Cardiac septum (tissue), 1 donor: ENCODE measurements at places on chromosomes 2 and 18. TPM values are rescaled to one million over a fixed set of nuclear protein-coding genes. Genes with fewer than 3 reads are reported as not detected.

Gene RGPD8
- 10.6 TPM for total RNA-seq

Gene KLHL30
- total RNA-seq: 14.3 TPM

DNA sequence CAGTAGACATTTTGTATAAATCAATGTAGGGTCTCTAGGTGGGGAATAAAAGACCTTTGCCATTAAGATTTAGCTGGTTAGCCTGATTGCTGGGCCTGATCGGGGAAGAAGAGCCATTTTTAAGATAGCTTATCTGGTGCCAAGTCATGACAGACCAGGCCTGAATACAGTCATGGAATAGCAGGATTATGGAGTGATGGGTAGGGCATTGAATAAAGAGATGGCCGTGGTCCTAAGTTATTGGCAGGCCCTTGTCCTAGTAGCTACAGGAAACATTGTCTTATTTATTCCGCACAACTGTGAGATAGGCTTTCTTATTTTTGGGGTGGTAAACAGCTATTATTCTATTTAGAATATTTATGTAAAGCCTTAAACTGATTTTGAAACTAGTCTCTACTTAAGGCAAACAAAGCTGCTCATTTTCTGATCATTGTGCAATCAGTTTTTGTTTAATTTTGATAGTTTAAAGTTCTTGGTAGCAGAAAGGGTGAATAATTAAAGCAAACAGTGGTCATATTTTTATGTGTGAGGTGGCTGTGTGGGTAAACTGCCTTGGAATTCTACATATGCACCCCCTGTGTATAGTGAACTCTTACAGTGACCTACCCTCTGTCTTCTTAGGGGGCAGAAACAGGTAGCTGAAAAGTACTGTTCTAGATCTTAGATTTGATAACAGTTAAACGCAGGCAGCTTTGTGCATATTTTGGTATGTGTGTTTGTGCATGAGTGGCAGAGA lies 22.6 kb downstream of the ZNF236 start:
- no peak for DNase-seq

- no peak for DNase-seq
Observed at GRCh38 chr2:28729698-28730097, 21.9 kb upstream of the PPP1CB start.

DNA sequence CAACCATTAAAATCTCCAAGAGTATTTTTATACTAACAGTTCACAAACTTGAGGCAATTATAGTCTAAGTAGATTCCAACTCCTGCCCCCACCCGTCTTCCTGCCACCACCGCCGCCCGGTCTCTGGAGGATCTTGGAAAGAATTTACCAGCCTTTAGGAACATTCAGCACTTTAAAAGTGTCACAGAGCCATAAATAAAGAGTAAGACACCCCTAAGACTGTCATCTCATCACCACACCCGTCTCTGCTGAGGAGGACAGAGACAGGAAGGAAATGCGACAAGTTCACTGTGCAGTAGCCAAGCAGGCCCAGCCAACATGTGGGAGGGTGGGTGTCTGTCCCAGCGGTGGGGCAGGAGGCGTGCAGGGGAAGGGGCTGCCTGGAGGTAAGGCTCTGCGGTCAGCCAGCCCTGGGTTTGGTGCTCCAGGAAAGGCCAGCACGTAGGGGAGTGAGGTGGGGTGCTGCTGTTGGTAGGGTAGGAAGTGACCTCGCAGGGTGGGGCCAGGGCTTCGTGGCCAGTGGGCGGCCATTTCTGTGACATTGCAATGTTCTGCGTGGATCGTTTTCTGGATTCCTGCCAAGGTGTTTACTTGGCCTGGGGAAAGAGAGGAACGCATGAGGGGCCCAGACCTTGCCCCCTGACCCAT lies 111.6 kb downstream of the FAM210A start:
- DNase-seq: no peak

Gene PRSS56
- total RNA-seq: not detected

- no peak for DNase-seq
Observed at GRCh38 chr2:111100087-111100764, 20.5 kb upstream of the BCL2L11 start.

Gene ACADL
- total RNA-seq: 6.2 TPM

DNA sequence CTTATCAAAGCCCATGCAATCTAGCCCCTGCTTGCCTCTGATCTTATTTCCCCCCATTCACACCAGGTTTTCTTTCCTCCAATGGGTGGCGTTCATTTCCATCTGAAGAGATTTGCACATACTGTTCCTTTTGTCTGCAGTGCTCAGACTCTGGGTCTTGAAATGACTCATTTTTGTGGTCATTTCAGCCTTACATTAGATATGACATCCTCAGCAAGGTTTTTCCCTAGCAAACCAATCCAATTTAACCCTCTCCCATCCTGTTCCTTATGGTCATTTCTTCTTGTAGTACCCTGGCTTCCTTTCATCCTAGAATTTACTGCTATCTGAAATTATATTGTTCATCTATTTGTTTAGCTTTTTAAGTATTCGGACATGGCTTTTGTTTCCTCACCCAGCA lies 42.5 kb upstream of the SCN1A start:
- no peak for DNase-seq

GRCh38 chr2:146130290-146130689 lies 1610.4 kb upstream of the ZEB2 start:
- no peak for DNase-seq

GRCh38 chr2:192035731-192036442 lies 158.8 kb downstream of the TMEFF2 start:
- no peak for DNase-seq

Gene LCT
- total RNA-seq: not detected
